GM13976 (cell line): ENCODE measurements at places on chromosomes 11 and 22.

- no peak for DNase-seq
These were observed 24.5 kb upstream of the SESN3 start for GRCh38 chr11:95255251-95256145.

DNA sequence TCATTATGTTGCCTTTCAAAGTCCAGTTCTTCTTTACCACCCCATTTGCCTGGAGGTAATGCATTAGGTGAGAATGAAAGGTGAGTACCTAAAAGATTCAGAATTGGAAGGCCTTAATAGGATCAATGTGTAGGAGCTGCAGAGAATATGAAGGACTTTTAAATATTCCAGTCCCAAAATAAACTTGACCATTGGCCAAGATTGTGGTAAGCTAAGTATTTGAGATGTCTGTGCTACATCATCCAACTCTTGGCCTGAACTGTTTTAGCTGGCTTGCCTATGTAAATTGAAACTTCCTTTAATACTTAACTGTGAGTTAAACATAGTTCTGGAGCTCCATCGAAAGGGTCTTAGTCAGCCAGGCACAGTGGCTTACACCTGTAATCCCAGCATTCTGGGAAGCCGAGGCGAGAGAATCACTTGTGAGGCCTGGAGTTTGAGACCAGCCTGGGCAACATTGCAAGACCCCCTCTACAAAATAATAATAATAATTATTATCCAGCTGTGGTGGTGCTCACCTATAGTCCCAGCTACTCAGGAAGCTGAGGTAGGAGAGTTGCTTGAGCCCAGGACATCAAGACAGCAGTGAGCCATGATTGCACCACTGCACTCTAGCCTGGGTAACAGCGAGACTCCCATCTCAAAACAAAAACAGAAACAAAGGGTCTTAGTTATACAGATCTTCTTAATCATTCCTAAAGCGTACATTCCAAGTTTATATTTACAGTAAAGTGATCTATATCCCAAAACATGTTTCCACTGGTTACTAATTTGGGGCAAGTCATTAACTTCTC, 29.8 kb downstream of the MTMR3 start:
- no peak for DNase-seq

DNA sequence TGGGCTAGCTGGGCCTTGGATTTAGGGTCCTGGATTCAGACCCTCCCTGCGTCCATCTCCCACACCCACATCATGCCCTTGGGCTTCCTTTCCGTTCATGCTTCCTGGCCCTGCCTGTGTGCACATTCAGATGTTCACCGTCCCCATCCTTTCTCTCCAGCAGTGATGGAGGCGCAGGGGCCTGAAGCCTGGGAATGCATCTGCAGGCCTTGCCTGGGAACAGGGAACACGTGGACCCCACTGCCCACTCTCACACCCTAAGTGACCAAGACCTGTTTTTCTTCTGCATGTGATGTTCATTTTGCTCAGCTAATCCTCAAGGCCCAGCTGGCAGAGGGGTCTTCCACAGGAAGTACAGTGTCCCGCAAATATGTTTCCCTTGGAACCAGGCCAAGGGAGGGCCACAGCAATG, 91.6 kb upstream of the PARVA start:
- DNase-seq, result peak; percentile 4

DNA sequence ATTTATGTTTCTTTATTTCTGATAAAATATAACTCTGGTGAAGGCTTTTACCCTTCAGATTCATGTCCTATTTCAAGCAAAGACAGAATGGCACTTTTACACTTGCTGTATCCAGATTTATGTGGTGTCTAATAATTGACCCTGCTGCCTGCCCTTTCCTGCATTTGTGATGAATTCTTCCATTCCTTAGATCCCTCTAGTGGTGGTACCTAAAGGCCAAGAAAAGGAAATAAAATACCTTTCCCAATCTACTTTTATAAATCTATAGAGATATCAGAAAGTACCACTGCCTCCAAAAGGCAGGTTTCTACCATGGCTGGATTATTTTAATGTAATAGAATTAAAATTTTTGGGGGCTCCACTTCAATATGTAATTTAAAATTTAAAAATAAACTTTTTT, 34.2 kb downstream of the CCDC81 start:
- no peak for DNase-seq

- no peak for DNase-seq
These were observed 11.1 kb downstream of the KLHL35 start for GRCh38 chr11:75421902-75422247.

GRCh38 chr11:1780700-1781592, 17.2 kb upstream of the CTSD start:
- DNase-seq, result peak; percentile 43

GRCh38 chr11:102494216-102494615, 36.3 kb downstream of the MMP7 start:
- DNase-seq, result no peak

GRCh38 chr11:30960387-30960992, 374.3 kb upstream of the MPPED2 start:
- no peak for DNase-seq

GRCh38 chr11:25988178-25988577, 343.8 kb upstream of the ANO3 start:
- DNase-seq, result no peak
